ENCODE measurements at places on chromosomes 3 and 15. TPM values are rescaled to one million over a fixed set of nuclear protein-coding genes. Genes with fewer than 3 reads are reported as not detected.

Gene ZNF35
- total RNA-seq, result 14.8 TPM

Gene UROC1
- total RNA-seq, result not detected

Gene CDCP1
- 6.4 TPM for total RNA-seq

Gene CHRFAM7A
- 0.83 TPM for total RNA-seq

GRCh38 chr3:50374363-50375257 lies 15.3 kb upstream of the TMEM115 start:
- no peaks in the 10 kb centered on the region for H3K36me3 ChIP-seq
- no peak overlapping the region for H3K27ac ChIP-seq
- no peak for DNase-seq
- H3K27me3 ChIP-seq, result no peaks in the 10 kb centered on the region
- H3K4me1 ChIP-seq, result no peaks in the 10 kb centered on the region
- no peak overlapping the region for H3K4me3 ChIP-seq

- H3K36me3 ChIP-seq, result no peaks in the 10 kb centered on the region
- no peaks in the 10 kb centered on the region for H3K27me3 ChIP-seq
- H3K4me3 ChIP-seq, result no peak overlapping the region
Measured at GRCh38 chr3:24476871-24477656, 17.6 kb downstream of the THRB start.

DNA sequence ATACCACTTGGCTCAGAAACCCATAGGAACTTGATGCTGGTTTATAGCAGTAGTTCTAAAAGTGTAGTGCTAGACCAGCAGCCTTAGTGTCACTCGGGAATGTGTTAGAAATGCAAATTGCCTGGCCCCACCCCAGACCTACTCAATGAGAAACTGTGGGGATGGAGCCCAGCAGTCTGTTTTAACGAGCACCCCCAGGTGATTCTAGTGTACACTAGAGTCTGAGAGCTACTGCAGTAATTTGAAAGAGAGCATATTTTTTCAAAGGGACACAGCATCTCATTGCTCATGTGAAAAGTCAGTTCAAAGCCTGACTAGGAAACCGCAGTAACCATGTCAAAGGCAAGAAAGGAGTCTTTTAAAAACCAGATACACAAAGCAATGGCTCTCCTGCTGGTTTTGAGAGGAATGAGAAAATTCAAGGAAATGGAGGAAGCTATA lies 313.4 kb downstream of the SQOR start:
- no peak overlapping the region for H3K27ac ChIP-seq
- no peaks in the 10 kb centered on the region for H3K27me3 ChIP-seq
- no peaks in the 10 kb centered on the region for H3K36me3 ChIP-seq

GRCh38 chr15:96359616-96360521 lies 29.4 kb downstream of the NR2F2 start:
- no peaks in the 10 kb centered on the region for H3K36me3 ChIP-seq
- H3K4me3 ChIP-seq, result peak overlapping the region; percentile 76
- no peaks in the 10 kb centered on the region for H3K27me3 ChIP-seq
- no peak for DNase-seq

GRCh38 chr3:115960799-115961198 lies 337.5 kb downstream of the GAP43 start:
- no peaks in the 10 kb centered on the region for H3K4me1 ChIP-seq
- DNase-seq, result no peak

- no peaks in the 10 kb centered on the region for H3K4me1 ChIP-seq
- no peak overlapping the region for H3K4me3 ChIP-seq
- H3K27ac ChIP-seq, result no peak overlapping the region
Measured at GRCh38 chr3:22704166-22704565, 499.0 kb upstream of the UBE2E2 start.

DNA sequence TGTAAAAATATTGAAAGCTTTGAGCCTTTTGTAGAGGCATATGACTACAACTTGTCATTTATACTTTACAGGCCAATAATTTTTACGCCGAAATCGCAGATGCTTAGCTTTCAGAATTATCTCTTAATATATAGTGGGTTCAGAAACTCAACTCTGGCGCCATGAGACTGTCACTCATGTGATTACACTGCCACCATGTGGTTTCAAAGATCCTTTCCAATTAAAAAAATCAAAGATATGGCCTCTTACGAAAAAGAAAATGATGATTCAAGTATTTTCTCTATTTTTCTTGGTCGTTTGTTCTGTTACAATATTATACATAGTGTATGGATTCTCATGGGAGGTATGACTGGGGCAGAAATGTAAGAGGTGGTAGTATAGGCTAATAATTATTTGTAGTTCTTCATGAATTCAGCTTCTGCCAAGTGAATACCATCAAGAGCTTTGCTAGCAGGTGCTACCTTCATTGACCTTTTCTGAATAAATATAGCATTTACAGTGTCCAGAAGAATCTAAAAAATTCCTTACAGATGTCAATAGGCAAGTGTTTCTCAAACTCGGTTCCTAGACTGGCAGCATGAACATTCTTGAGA lies 751.7 kb upstream of the GOLIM4 start:
- no peaks in the 10 kb centered on the region for H3K36me3 ChIP-seq
- peaks cover 6% of the 10 kb centered on the region for H3K4me1 ChIP-seq

- H3K27ac ChIP-seq, result no peak overlapping the region
- H3K36me3 ChIP-seq, result no peaks in the 10 kb centered on the region
- peaks cover 5% of the 10 kb centered on the region for H3K4me1 ChIP-seq
- no peak overlapping the region for H3K4me3 ChIP-seq
Measured at GRCh38 chr3:23781051-23781450, 24.7 kb upstream of the UBE2E1 start.

DNA sequence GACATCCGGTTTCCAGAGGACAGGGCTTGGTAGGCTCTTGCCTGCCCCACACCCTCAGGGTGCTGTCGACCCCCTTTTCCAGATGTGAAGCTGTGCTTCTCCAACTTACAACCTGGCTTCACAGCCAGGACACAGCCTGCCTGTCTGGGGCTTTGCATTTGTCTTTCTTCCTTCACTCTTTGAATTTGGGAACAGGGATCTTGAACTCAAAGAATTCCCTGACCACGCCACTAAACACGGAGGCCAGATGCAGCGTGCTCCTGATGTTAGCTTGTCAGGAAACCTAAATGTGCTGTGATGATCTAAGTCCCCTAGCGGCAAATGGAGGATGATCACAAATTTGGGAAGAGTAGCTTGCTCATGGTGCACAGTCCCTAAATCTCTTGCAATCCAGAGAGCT lies 244.8 kb upstream of the RGMA start:
- H3K36me3 ChIP-seq, result no peaks in the 10 kb centered on the region
- no peak for DNase-seq
- no peak overlapping the region for H3K27ac ChIP-seq
- no peak overlapping the region for H3K4me3 ChIP-seq
- H3K27me3 ChIP-seq, result no peaks in the 10 kb centered on the region

- peaks cover 9% of the 10 kb centered on the region for H3K4me1 ChIP-seq
- no peak for DNase-seq
- H3K36me3 ChIP-seq, result peaks cover 9% of the 10 kb centered on the region
- H3K27me3 ChIP-seq, result no peaks in the 10 kb centered on the region
- no peak overlapping the region for H3K4me3 ChIP-seq
- H3K27ac ChIP-seq, result no peak overlapping the region
Measured at GRCh38 chr3:97960993-97961766, 11.1 kb downstream of the RIOX2 start.

- no peak for DNase-seq
- H3K4me1 ChIP-seq, result no peaks in the 10 kb centered on the region
- H3K27ac ChIP-seq, result no peak overlapping the region
- H3K4me3 ChIP-seq, result no peak overlapping the region
- H3K27me3 ChIP-seq, result no peaks in the 10 kb centered on the region
Measured at GRCh38 chr3:20523293-20523692, 337.3 kb upstream of the SGO1 start.

- no peaks in the 10 kb centered on the region for H3K27me3 ChIP-seq
- H3K4me1 ChIP-seq, result peaks cover 63% of the 10 kb centered on the region
- H3K36me3 ChIP-seq, result peaks cover 15% of the 10 kb centered on the region
- no peak overlapping the region for H3K4me3 ChIP-seq
Measured at GRCh38 chr3:73609655-73610054, 15.1 kb downstream of the PDZRN3 start.

GRCh38 chr3:132435224-132435910 lies 18.1 kb downstream of the DNAJC13 start:
- H3K27me3 ChIP-seq, result no peaks in the 10 kb centered on the region
- no peak overlapping the region for H3K4me3 ChIP-seq
- H3K4me1 ChIP-seq, result peaks cover 19% of the 10 kb centered on the region
- H3K27ac ChIP-seq, result no peak overlapping the region

DNA sequence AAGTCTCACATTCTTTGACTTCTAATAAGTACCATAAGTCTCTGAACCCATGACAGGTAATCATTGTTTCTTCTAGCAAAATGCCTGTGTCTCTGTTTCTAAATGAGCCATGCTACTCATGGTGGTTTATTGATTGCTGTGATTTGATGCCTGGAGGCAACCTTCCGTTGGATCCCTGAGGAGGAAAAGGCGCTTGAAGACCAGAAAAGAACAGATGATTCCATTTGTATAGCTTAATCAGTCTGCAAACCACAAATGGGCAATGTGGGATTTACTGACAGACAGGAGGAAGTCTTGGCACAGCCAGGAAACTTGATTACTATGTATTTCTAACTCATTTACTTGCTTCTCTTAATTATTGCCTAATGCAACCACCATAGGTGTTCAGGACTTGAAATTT lies 103.1 kb upstream of the MRPL3 start:
- no peaks in the 10 kb centered on the region for H3K27me3 ChIP-seq
- H3K36me3 ChIP-seq, result no peaks in the 10 kb centered on the region
- H3K27ac ChIP-seq, result no peak overlapping the region
- no peaks in the 10 kb centered on the region for H3K4me1 ChIP-seq

GRCh38 chr3:194078045-194078821 lies 57.7 kb upstream of the HES1 start:
- no peaks in the 10 kb centered on the region for H3K36me3 ChIP-seq
- H3K4me3 ChIP-seq, result no peak overlapping the region
- peaks cover 11% of the 10 kb centered on the region for H3K4me1 ChIP-seq
- no peak for DNase-seq
- no peak overlapping the region for H3K27ac ChIP-seq
- no peaks in the 10 kb centered on the region for H3K27me3 ChIP-seq

DNA sequence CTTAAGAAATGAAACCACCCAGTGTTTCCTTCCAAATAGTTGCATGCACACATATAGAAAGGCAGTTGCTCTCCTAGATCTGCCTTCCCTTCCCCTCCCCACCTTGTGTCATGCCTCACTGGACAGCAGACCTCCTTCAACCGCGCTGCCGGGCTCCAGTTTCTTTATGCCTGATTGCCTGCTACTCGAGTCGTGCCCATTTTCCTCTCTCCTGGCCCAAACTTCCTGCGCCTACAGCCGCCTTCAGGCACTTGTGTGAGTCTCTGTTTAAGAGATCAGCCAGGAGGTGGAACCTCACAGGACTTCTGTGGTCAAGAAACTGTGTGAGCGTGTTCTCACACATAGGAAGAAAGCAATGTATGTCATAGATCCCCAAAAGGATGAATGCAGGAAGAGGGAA lies 8.8 kb upstream of the FAM107A start:
- DNase-seq, result no peak
- H3K27me3 ChIP-seq, result no peaks in the 10 kb centered on the region
- peaks cover 21% of the 10 kb centered on the region for H3K4me1 ChIP-seq
- peak overlapping the region; percentile 63 for H3K4me3 ChIP-seq

- no peak overlapping the region for H3K4me3 ChIP-seq
- no peak overlapping the region for H3K27ac ChIP-seq
- H3K4me1 ChIP-seq, result no peaks in the 10 kb centered on the region
- no peaks in the 10 kb centered on the region for H3K27me3 ChIP-seq
Measured at GRCh38 chr3:89447243-89447642, 339.8 kb downstream of the EPHA3 start.

DNA sequence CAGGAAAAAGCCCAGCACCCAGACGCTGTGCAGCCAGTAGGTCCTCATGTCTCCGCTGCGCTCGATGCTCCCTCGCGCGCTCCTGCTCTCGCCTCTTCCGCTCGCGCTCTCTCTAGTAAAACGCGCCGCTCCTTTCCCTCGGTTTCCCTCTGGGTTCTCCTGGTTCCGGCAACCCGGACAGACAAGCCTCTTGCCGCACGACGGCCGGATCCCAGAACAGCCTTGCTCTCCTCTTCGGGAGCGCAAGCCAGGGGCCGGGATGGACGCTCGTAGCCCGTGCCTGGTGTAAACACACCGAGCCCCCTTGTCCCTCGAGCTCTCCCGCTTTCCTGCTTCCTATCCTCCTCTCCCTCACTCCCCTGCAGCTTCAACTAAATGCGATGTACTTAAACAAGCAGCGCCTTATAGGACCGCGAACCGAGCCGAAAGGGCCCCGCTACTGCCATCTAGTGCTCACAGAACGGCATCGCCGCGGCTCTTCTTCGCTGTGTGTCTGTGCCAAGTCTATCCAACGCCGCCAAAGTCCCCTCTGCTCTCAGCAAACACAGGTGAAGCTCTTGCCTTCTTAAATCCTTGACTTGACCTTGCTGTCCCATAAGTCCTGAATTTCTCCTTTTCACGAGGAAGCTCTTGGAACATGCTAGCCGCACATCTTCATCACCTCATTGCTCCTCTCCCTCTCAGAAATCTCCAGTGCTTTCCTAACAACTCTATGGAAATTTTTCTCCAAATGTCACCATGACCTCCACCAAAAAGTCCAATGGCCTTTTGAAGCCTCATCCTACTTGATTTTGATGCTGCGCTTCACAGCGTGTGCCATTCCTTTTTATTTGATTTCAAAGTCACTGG lies 1037.2 kb downstream of the IGSF11 start:
- peak overlapping the region; percentile 51 for H3K4me3 ChIP-seq
- peaks cover 34% of the 10 kb centered on the region for H3K27me3 ChIP-seq
- peak overlapping the region; percentile 6 for H3K27ac ChIP-seq
- DNase-seq, result peak; percentile 93

Data from esophagus muscularis mucosa (tissue), 4 donors.